ENCODE measurements at places on chromosomes 1 and 21. TPM values are rescaled to one million over a fixed set of nuclear protein-coding genes. Genes with fewer than 3 reads are reported as not detected.

Gene BRDT
- not detected for total RNA-seq

Gene SELP
- not detected for total RNA-seq

Gene MYOG
- total RNA-seq = not detected

Gene RABGGTB
- total RNA-seq = 76.1 TPM
